CD4-positive, alpha-beta T cell treated with Interleukin-12 subunit alpha and Interleukin-12 subunit beta, for 1 hour (primary cell): ENCODE measurements at places on chromosomes 1 and 21.

GRCh38 chr1:39637361-39637760, 2.1 kb downstream of the HEYL start:
- DNase-seq = no peak

DNA sequence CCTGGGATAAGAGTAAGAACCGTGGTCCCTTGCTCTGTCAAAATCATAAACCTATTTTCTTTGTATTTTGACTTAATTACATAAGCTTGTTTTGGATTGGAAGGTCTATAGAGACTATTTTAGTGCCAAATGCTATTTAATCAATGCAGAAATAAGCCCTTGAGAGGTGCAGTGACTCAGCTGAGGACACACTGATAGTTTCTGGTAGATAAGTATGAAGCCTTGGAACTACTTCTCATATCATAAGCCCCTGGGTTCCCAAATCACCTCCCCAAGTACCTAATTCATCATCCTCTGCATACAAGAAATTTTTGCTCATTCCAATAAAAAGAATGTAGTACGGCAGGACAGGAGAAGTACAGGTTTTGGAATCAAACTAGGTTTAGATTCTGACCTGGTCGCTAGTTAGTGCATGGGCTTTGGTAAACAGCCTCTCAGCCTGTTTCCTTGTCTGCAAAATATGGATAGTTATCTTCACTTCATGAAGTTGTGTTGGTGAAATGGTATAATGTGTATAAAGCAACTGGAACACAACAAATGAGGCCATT, 3.3 kb upstream of the CD55 start:
- DNase-seq = no peak

DNA sequence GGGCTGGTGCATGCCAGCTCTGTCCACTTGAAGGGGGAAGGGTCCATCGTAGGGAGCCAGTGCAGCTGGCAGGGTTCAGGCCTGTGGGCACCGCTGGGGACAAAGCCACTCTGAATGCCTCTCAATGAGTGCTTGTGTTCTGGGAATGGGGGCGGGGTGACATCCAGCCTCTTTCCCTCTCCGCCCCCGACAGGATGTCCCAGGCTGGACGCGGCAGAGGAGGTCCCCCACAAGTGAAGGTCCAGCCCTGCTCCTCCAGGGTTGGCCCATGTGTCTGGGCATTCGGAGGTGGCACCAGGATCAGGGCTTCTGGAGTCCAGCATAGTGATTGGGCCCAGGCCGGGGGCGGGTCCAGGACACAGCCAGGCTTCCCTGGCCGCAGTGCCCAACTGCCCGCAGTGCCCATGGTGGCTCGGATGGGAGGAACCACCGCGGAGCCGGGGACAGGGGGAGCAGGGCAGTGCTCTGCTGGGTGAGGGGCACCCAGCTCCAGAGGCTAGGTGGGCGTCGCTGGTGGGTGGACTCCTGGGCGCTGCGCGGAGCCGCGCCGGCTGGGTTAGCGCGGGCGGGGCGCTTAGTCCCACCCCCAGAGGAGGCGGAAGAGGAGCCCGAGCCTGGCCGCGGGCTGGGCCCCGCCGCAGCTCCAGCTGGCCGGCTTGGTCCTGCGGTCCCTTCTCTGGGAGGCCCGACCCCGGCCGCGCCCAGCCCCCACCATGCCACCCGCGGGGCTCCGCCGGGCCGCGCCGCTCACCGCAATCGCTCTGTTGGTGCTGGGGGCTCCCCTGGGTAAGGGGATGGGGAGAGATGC, at the start of gene SHISA4:
Gene SHISA4 (plus strand): TSS at position 617 of the 808 bp plus-strand sequence. CDS start 97 bp downstream, at position 714.
- peak; percentile 16 for DNase-seq

- DNase-seq = peak; percentile 66
Measured at GRCh38 chr1:220810179-220810653, 23.5 kb downstream of the MTARC1 start.

- no peak for DNase-seq
Measured at GRCh38 chr1:69090170-69090569, 477.6 kb upstream of the LRRC7 start.

DNA sequence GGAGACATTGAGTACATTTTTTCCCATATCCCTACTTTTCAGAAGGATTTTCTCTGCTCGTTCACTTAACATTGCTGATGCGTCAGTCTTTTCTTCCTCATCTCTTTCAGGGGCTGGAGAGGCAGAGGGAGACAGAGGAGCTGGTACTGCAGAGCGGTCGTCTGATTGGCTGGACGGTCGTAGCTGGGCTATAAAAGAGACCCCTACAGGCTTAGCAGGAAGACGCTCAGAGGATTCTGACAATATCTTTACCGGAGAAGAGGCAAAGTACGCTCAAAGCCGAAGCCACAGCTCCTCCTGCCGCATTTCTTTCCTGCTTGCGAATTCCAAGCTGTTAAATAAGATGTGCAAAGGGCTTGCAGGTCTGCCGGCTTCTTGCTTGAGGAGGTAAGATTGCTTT, at the start of gene RGS4:
Gene RGS4 (plus strand): TSS at position 220 of the 400 bp plus-strand sequence. CDS start 124 bp downstream, at position 344.
- no peak for DNase-seq

GRCh38 chr1:161834967-161835550, 68.9 kb downstream of the ATF6 start:
- DNase-seq = no peak

GRCh38 chr1:177020851-177021589, 143.5 kb downstream of the ASTN1 start:
- no peak for DNase-seq

DNA sequence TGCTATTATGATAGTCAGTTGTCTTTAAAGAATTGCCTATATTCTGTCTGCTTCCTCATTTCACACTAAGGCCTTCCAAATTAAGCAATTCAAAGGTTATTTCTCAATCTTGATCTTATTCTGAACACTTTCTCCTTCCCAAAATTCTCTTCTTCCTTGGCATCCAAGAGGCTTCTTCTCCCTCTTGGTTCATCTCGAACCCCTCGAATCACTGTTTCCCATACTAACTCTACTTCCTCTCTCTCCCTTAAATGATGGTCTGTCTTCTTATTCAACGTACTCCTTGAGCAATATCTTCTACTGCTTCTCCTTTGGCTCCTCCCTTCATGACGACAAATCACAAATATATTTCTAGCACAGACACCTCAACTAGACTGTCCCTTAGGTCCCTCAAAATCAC, 4.5 kb downstream of the COPA start:
- no peak for DNase-seq
